ENCODE measurements at places on chromosomes 12 and 14.
A peak's percentile ranks its signal among the peaks of the same experiment; 100 is the strongest.

- DNase-seq = no peak
Observed at GRCh38 chr14:34501004-34501580, 38.4 kb downstream of the EAPP start.

- DNase-seq = no peak
Observed at GRCh38 chr12:104634852-104635251, 178.1 kb downstream of the CHST11 start.

GRCh38 chr14:57122129-57122528 is 146.6 kb downstream of the EXOC5 start:
- DNase-seq = no peak

GRCh38 chr12:38391007-38391406 is 74.4 kb downstream of the ALG10B start:
- no peak for DNase-seq

GRCh38 chr14:19878029-19878642 is 3.2 kb downstream of the OR4K2 start:
- peak; percentile 13 for DNase-seq

DNA sequence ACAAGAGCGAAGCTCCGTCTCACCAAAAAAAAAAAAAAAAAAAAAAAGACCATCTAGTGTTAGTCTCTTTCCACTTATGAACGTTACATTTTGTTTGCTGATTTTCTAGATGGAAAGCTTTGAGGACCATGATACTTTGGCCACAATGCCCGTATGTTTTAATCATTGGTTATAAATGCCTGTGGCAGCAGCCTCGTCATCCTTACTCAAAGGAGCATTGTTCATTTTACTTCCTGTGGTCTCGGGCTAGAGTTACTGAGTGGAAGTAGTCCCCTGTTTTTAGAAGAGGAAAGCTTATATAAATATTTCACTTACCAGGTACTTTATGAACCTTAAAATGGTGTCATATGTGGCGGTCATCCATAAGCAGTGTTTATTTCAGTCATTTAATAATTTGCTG is 359.9 kb downstream of the AEBP2 start:
- no peak for DNase-seq

DNA sequence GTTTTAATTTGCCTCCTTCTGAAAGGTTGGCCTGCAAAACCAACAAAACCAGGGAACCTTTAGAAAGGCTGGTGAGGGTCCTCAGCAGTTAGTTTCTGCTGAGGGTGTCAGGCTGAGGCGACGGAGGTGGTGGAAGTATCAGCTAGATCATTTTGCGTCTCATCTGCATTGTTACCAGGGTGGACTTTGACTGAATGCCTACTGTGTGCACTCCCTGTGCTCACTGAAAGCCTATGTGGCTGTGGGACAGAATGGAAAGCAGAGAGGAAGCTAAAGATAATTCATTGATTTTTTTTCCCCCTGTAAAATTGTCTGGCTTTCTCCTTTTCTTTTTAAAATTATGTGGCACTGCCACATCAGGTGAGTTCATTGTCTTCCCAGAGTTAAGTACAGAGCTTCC is 68.4 kb upstream of the SRSF5 start:
- no peak for DNase-seq

GRCh38 chr12:52122904-52123303 is 43.4 kb downstream of the SMIM41 start:
- no peak for DNase-seq

GRCh38 chr12:80590085-80590484 is 117.3 kb upstream of the MYF6 start:
- DNase-seq = no peak

GRCh38 chr14:38243696-38244240 is 12.1 kb downstream of the CLEC14A start:
- no peak for DNase-seq

DNA sequence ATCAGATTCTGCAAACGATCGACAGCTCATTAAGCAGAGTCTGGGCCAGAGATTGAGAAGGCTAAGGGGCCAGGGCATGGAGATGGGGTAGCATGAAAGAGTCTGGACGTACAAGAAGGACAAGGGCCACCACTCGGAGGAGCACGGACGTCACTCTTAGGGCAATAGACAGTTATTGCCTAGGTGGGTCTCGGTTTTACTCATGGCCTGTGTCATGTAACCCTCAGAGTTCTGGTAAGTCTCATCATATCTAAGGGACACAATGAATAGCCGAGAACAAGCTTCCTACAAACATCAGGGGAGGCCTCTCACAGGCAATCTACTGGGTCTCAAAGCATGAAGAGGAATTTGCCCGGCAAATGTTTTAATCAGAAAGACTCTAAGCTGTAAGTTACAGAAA is 30.4 kb upstream of the ITPK1 start:
- DNase-seq = no peak

DNA sequence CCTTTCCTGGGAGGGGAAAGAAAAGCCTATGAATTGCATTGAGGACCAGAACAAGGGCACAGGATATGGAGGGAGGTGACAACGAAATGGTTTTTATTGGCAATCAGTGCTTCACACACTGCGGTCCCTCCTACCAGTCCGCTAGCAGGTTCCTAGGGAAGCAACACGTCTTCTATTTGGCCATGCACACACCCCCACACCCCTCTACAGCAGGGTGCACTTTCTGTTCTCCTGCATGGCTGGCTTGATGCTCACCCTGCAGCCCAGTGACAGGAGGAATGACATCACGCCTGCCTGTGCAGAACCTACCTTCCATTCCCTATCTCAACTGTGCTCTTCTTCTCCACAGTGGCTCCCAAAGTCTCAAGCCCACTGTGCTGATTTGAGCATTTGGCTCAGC is 57.9 kb downstream of the TTC9 start:
- no peak for DNase-seq

GRCh38 chr12:94147387-94147990 is 888 bp upstream of the PLXNC1 start:
- DNase-seq = no peak

DNA sequence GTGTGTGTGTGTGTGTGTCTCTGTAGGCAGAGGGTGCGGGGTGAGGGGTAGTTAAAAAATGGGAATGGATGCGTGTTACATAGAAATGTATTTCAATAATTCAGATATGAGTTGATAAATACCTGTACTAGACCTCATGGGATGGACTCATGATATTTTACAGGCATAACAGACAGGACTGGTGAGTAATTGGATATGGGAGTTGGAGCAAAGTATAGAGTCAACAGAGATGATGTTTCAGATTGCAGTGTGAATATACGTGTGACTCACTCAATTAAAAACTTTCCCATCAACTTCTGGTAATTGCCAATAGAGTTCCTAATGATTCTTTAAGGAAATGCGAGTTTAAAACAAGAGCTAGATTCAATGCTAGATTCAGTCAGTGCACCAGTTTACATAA is 711.9 kb downstream of the C12orf50 start:
- DNase-seq = no peak

GRCh38 chr14:101230161-101230850 is 326.8 kb upstream of the RTL1 start:
- no peak for DNase-seq

DNA sequence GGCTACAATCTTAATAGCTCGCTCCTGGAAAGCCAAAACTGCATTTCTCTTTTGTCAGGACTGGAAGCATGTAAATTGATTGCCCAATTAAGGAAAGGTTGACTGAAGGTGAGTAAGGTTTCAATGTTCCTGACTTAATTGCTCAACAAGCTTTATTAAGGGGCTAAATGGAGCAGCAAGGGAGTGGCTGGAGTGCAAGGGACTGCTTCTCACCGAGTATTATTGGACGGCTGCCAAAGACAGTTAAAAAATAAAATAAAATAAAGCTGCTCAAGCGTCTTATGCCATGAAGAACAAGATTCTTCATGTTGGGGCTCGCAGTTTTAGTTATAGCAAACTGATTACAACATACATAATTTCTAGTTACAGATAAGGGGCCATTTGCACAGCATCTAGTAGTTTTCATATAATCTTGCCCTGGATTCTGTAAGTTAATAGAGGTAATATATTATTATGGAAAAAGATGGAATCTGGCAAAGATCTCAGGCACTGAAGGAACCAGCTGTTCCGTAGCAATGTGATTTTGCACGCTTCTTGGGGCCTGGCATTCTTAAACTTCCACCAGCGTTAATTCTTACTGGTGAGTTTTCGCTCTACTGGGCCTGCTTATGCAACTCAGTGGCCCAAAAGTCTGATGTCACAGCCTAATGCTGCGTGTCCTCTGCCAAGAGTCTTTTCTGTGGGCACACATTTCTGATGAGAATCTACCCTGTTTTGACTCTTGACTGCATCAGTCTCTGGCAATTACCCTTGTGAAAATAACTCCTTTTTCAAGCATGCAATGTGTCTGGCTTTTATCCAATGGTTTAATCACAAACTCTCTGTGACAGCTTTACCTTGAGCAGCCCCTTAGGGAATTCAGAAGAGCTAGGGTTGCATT is 108.5 kb downstream of the SLC38A1 start:
- no peak for DNase-seq

GRCh38 chr14:61861320-61861865 is 99.2 kb downstream of the SNAPC1 start:
- no peak for DNase-seq

- no peak for DNase-seq
Observed at GRCh38 chr12:49206389-49206788, 17.5 kb upstream of the TUBA1A start.

DNA sequence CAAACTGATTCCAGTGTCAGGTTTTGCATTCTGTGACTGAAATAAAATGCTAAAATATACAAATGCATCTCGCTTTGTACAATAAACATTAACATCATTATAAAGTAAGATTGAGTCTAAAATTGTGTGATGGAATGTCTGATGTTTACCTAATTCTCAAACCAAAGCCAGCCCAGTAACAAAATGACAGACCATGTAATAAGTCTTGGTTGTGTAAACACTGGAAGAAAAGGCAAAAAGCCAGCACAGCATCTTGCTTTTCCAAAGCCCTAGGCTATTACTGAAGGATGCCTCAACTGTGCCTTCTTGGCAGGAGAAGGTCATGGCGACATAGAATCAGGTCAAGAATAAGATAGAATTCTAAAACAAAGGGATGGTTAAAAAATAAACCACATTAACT is 169.6 kb downstream of the EGLN3 start:
- no peak for DNase-seq

- DNase-seq = no peak
Observed at GRCh38 chr12:66111605-66112004, 18.9 kb downstream of the LLPH start.

- peak; percentile 53 for DNase-seq
Observed at GRCh38 chr12:111529424-111530368, 69.4 kb downstream of the ATXN2 start.

- DNase-seq = no peak
Observed at GRCh38 chr14:88032373-88032772, 27.4 kb downstream of the GPR65 start.

GRCh38 chr12:126424696-126425095 is 1359.5 kb downstream of the AACS start:
- no peak for DNase-seq

DNA sequence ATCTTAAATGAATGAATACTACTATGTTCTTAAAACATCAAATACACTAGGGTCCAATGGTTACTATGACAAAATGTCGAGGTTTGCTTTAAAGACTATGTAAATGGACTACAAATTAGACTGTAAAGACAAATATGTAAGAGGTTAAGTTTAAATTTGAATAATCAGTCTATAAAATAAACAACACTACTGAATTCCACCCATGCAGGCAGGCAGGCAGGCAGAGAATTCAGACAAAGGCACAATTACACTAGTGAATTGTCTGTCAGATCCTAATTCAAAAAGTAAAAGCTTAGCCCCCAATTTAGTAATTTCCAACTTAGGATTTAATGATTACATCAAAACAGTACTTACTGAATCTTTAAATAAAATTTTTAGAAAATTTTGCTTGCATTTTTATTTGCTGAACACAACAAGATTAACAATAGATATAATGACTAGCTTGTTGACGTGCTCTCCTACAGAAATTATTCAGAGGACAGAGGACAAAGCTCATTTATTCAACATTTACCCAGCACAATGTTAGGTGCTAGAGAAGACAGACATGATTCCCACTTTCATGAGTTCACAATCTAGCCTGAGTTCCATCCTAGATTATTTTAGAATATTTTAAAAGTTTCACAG is 97.4 kb downstream of the CDK17 start:
- DNase-seq = peak; percentile 87

DNA sequence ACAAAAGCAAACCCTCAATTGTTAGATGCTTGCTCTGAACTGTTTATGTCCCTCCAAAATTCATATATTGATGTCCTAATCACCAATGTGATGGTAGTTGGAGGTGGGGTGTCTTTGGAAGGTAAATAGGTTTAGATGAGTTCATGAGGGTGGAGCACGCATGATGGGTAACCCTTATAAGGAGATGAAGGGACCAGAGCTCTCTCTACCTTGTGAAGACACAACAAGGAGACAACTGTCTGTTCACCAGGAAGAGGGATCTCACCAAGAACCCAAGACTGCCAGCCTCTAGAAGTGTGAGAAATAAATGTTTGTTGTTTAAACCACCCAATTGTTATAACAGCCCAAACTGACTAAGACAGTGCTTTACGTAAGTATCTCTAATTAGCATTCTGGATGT is 27.0 kb downstream of the DHRS2 start:
- no peak for DNase-seq

- no peak for DNase-seq
Observed at GRCh38 chr14:22641846-22642245, 2.3 kb downstream of the OR6J1 start.

DNA sequence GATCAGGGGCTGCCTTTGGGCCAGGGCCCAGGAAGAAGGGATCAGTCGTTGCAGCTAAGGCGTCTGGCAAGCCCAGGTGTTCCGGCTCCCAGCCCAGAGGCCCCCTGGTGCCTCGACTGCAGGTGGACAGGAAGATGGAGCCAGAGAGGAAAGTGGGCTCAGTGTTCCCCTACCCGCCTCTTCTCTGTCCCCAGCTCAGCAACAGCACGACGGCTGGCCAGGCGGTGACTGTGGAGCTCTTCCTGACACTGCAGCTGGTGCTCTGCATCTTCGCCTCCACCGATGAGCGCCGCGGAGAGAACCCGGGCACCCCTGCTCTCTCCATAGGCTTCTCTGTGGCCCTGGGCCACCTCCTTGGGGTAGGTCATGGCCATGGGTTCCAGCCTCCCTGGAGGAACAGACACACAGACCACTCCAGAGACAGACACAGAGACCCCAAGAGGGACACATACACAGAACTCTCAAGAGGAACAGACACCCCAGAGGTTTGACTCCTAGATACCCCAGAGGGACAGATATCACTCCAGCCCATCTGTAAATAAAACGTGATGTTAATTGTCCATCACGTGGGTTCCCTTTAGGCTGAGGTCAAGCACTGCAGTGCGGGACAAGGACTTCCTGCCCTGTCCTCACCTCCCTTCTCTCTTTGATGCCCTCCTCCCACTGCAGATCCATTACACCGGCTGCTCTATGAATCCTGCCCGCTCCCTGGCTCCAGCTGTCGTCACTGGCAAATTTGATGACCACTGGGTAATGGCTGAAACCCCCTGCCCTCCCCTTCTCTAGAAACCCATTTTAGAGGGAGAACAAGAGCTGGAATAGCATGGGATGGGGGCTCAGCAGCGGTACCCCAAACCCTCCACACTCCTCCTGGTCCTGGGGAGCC is 3.7 kb downstream of the AQP2 start:
- DNase-seq = no peak

All from globus pallidus (tissue), 1 donor.